NCI-H460 (cell line): ENCODE measurements at places on chromosomes 6 and 20. TPM values are rescaled to one million over a fixed set of nuclear protein-coding genes. Genes with fewer than 3 reads are reported as not detected.

- no peak for DNase-seq
Observed at GRCh38 chr20:40960101-40960500, 68.5 kb upstream of the TOP1 start.

DNA sequence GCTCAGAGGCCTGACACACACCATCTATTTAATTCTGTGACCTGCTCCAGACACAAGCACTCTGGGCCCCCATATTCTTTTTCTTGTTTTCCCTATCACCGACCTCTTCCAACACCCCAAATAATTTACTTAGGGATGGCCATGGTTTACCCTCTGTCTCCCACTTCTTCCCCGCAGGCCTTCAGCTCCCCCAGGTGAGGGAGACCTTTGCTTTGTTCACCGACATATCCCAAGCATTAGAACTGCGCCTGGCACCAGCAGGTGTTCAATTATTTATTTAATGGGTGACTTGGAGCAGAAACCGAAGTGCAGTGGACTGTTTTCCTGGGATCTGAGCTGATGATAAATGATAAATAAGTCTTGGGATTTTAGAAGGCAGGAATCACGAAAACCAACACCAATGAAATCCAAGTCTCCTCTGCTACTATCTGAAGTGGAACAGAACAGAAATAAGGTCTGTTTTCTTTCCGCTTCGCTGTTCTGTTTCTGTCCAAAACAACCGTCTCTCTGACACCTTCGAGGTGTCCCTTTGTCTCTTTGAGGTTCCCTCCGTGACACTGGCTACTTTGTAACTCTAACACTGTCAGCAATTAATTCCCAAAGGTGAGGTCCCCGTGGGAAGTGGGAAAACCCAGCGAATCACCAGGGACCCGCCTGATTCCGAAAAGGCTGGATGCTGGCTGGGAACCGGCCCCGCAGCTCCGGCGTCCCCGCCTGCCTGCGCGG is 1.1 kb upstream of the RIN2 start:
- DNase-seq, result no peak

DNA sequence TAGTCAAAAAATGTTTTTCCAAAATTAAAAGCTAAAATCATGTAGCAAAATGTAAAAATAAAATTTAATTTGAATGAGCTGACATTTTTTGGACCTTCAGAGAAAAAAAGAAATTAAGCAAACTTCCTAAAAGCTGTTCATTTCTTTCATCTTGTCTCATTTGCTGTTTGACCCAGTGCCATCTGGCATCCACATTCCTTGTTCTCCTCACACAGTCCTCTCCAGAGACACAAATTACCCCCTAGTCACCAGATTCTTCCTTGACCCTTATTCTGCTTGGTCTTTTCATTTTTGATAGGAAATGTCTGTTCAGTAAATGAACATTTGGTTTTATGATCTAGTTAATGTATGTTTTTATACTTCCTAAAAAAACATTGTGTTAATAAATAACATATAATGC is 55.2 kb downstream of the HDDC2 start:
- no peak for DNase-seq

DNA sequence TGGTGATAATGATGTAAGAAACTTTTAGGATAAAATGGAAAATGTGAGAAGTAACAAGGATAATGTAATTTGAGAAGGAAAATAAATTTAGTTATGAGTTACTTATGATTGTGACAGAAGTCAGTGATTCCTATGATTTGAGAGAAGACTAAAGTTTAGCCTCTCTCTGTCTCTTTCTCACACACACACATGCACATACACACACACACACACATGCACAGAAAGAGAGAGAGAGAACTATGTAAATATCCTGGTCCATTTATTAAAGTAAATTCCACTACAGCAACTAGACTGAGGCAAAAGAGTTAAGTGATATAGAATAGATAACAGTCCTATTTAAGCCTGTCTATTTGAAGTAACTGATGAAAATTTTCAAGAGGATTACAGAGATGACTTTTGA is 375.2 kb downstream of the CD109 start:
- no peak for DNase-seq

DNA sequence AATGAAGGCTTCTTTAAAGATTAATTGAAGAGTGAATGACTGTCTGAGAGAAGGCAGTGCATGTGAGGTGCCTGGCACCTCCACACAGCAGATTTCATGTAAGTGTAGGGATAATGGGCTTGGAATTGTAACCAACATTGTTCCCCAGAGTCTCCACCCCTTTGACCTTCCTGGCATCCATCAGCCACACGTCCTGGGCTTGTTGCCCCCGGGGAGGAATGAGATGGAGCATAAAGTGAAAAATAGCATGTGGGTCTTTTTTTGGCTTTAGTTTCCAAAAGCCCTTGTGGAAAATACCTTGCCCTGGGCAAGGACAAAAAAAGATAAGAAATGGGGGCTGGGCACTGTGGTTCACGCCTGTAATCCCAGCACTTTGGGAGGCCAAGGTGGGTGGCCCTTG is 242.2 kb upstream of the ECI2 start:
- DNase-seq, result no peak

Gene MAP1LC3A
- total RNA-seq, result 1.2 and 2.3 TPM in 2 replicates

Gene SYCP2
- total RNA-seq, result 1.3 and 2.6 TPM in 2 replicates

DNA sequence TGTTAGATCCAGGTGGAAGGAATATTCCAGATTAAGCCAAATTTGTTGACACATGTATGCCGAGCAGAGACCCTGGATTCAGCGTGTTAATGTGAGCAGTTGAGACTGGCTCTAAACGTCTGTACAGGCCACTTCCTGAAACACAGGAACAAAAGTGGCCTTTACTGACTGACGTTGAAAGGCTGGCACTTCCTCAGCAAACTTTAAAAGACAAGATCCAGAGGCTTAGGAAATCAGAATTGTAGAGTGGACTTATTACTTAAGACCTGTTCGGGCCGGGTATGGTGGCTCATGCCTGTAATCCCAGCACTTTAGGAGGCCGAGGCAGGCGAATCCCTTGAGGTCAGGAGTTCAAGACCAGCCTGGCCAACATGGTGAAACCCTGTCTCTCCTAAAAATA is 125.7 kb upstream of the ARID1B start:
- no peak for DNase-seq

GRCh38 chr6:158892266-158892665 is 73.1 kb upstream of the EZR start:
- no peak for DNase-seq

Gene PPP1R14C
- total RNA-seq, result not detected in 2 replicates

GRCh38 chr6:408599-409102 is 17.1 kb downstream of the IRF4 start:
- DNase-seq, result peak; percentile 19

DNA sequence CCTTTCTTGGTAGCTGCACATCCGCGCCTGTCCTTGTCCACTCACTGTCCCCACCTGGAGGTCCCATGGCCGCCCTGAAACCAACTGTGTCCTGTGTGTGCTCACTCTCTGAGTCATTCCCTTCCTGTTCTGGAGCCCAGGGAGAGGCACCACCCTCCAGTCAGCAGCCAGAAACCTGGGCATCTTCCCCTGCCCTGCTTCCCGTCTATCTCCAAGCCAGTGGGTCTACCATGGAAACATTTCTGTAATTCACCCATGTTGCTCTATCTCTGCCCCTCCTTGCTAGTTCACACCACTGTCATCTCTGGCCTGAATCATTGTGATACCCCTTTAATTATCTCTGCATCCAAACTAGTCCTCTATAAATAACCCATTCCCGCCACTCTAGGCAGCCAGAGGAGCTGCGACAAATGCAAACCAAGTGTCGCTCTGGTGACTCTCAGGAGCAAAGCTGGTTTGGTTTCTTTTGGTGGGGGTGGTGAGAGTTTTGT is 28.8 kb upstream of the SYNJ2 start:
- DNase-seq, result no peak

- DNase-seq, result no peak
Observed at GRCh38 chr20:51473771-51474170, 68.7 kb downstream of the NFATC2 start.

DNA sequence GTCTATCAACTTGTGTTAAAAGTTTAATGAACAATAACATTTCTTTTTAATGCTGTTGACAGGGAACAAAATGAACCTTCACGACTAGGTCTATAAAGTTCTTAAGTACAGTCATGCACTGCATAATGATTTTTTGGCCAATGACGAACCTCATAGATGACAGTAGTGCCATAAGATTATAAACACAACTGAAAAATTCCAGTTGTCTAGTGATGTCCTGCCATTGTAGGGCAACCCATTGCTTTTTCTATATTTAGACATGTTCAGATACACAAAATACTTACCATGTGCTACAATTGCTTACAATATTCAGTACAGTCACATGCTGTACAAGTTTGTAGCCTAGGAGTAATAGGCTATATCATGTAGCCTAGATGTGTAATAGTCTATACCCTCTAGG is 93.6 kb downstream of the SYNE1 start:
- DNase-seq, result no peak

- no peak for DNase-seq
Observed at GRCh38 chr6:129609635-129610034, 100.3 kb downstream of the ARHGAP18 start.

DNA sequence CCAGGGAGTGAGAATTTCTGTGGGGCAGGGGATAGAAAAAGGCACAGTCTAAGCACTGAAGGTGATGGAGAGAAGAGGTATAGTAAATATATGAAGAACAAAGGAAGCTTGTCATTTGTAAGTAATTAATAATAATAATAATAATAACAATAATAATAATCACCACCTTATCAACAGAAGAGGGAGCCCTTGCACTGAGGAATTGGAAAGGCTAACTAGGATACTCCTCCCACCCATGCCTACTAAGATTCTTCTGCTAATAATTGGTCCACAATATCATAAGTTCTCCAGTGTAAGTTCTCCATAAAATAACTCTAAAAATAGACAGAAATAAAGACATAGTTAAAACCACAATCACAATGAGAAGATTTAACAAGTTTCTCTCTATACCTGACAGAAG is 912 bp upstream of the OR12D3 start:
- no peak for DNase-seq

GRCh38 chr6:51768087-51768486 is 319.3 kb downstream of the PKHD1 start:
- no peak for DNase-seq

Gene CYP39A1
- total RNA-seq, result 9.1 and 10.6 TPM in 2 replicates

GRCh38 chr20:19074828-19075516 is 137.5 kb upstream of the SLC24A3 start:
- DNase-seq, result no peak

DNA sequence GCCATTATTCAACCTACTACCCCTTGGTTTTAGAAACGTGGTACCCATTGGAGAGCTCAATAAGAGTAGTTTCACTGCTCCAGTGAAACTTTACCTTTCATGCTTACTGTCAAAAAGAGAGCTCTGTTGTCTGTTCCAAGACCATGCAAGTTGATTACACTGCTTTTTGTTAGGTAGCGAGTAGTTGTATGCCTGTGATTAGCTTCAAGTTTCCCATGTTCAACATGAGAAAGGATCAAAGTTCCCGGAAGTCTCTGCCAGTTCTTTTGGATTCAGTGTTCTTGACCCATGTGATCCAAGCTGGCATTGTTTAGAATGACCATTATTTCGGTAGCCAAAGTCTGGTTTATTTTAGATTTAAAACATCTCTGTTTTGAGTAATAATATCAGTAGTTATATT is 107.1 kb downstream of the ZFAND3 start:
- no peak for DNase-seq

- DNase-seq, result peak; percentile 69
Observed at GRCh38 chr6:44078827-44079671, 48.2 kb downstream of the MRPL14 start.

Gene ATP6V1G2
- 0.23 and 0.27 TPM in 2 replicates for total RNA-seq

GRCh38 chr20:44036441-44036840 is 121.8 kb downstream of the TOX2 start:
- DNase-seq, result no peak

Gene BPIFB2
- not detected in 2 replicates for total RNA-seq

DNA sequence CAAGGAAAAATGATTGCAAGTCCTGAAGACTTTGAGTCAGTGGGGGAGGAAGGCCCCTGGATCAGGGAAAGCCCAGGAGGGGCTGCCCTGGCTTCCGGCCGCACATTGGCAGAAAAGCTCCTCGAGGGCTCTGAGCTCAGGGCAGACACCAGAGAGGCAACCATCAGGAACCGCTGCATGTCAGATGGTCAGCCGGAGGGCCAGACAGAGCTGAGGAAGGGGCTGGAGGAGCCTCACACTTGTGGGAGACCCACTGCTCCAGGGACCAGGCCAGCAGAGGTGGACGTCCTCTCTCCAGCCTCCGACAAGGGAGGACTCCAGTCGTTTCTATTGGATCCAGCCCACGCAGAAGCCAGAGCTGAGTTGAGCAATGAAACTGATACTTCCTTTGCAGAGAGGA is 30.2 kb upstream of the AAR2 start:
- no peak for DNase-seq

Gene TRIM38
- 5.7 and 7.2 TPM in 2 replicates for total RNA-seq

DNA sequence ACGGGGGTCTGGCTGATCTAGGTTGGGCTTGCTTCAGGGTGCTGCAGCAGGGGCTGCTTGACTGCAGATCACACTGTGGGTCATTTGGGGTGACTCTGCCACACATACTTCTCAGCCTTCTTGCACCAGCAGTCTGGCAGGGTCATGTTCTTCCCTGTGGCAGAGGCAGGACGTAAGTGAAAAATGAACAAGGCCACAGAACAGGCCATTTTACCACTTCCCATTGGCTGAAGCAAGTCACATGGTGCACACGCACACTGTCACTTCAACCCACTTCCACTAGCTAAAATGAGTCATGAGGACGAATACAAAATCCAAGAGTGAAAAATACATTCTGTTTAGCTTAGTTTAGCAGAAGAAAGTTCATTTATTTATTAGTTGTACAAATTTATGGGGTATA is 168.6 kb upstream of the GGTLC1 start:
- no peak for DNase-seq

GRCh38 chr6:131023834-131024504 is 39.1 kb downstream of the EPB41L2 start:
- no peak for DNase-seq

- no peak for DNase-seq
Observed at GRCh38 chr6:83879746-83880145, 20.3 kb downstream of the CYB5R4 start.
